Stimulated activated memory B cell treated with anti-CD40 and anti-IgM and Interleukin-4, amounts not matched to agents 10 μg/mL and 1 μg/mL and 100 μg/mL, for 72 hours (primary cell): ENCODE measurements at places on chromosomes 16 and 17.

GRCh38 chr17:81116704-81117103, 48.6 kb upstream of the PVALEF start:
- no peak for ATAC-seq

DNA sequence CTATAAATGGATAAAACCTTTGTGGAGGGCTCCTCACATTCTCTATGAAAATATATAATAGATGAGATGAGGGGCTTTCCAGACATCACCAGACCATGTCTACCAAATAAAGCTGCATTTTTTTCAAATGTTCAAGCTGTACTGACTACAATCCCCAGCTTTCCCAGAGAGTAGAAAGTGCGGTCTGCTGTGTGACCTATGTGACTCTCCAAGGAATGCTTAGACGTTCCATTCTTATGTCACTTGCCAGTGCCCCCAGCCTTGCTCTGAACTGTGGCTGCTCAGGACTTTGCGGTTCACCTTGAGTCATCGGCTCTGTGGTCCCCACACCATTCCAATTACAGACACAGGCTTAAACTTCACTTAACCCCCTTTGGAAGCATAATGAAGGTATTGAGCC, 47.8 kb upstream of the SCNN1B start:
- ATAC-seq: no peak

DNA sequence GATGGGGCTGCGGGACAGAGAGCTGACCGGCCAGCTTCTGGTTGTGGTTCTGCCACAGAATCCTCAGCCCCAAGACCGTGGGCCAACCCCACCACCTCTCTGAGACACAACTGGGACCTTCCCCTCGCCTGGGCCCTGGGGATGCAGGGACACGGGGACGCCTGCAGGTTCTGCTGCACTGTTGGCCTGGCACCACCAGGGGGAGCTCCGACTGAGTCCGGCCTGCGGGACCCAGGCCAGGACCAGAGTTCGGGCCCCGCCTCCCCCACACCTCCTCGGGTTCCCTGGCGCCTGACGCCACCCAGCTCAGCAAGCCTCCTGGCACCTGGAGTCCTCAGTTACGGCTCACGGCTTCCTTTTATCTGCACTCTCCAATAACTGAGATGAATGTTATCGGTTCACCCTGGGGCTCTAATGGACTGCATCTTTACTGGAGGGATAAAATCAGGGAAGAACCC, 27.3 kb downstream of the TBC1D16 start:
- ATAC-seq: peak; percentile 75

DNA sequence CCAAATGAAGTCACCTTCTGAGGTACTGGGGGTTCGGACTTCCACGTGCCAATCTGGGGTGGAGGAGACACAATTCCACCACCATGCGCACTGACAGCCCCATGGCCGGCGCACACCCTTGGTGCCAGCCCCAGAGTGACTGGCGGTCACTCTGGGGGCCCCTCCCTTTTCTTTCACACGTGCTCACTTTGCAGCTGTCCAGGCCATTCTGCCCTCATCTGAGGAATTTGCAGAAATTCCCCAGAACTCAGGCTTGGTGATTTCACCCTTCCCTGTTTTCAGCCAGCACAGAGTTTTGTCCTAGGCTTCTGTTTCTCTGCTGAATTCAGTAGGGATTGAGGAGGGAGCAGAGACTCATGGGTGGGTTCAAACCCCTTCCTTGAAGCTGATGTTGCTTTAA, 54.8 kb downstream of the CDRT4 start:
- no peak for ATAC-seq

DNA sequence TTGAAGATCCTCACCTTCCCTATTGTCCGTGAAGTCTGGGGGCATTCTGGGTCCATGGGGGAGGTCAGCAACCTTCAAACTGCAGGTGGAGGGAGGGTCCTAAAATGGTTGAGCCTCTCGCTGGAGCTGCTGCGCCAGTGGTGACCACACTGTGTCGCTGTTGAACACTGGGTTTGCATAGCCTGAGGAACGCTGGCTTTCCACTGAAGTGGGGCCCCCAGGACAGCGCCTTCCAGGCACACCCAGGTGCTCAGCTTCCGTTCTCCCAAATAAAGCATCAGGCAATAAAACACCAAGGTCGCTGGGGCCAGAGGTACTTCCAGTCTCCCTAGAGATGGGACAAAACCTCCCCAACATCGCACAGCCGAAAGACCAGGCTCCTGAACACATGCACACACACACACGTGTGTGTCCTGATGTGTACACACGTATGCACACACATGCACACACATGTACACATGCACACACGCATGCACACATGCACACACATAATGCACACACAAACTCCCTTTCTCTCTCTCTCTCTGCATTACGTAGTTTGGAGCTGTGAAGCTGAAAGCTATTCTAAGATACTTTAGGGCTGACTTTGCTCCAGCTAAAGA, 120.6 kb downstream of the IRF8 start:
- ATAC-seq: no peak

GRCh38 chr16:84347161-84347560, 21.2 kb upstream of the ATP2C2 start:
- no peak for ATAC-seq

DNA sequence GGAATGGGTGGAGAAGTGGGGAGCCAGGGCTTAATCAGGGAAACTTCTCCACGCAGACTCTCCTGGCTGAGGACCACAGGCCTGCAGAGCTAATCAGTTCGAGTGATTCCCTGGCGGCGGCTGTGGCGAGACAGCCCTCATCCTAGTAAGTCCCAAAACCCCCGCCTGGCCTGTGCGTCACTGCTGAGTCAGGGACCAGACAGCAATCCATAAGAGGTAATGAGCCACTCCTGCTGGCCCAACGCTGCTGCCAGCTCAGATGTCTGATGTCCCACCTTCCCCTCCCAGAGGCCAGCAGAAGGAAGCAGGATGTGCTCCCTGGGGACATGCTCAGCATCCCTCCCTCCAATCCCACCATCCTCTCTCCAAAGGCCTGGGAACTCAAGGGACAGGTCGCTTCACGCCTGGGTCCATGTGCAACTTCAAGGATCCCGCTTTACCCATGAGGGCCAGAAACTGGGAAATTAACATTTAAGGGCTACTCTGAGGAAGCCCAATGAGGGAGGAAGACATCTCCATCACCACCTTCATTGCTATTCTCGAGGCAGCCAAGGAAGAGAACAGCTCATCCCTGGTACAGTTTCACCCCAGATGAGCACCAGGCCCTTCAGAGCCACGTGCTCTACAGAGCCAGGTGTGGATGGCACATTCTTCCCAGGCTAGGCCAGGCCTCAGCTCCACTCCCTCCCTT, 7.9 kb downstream of the ACLY start:
- no peak for ATAC-seq

GRCh38 chr16:8855972-8856371, 12.8 kb downstream of the CARHSP1 start:
- no peak for ATAC-seq

- ATAC-seq: no peak
Observed at GRCh38 chr17:4195306-4195705, 52.3 kb downstream of the CYB5D2 start.

- no peak for ATAC-seq
Observed at GRCh38 chr17:41957869-41958439, 8.6 kb upstream of the CNP start.

DNA sequence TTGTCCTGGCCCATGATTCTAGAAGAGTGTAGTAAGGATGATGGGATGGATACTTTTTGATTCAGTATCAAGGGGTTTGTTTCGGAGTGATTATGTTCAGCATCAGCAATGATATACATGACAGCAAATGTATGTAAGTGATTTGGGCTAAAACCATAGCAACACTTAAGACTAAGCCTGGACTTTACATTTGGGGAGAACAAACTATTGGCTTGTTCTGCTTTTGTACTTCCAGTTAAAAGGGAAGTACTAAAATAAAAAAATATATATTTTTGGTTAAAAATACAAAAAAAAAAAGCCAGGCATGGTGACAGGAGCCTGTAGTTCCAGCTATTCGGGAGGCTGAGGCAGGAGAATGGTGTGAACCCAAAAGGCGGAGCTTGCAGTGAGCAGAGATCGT, 20.5 kb upstream of the DHX8 start:
- ATAC-seq: no peak

DNA sequence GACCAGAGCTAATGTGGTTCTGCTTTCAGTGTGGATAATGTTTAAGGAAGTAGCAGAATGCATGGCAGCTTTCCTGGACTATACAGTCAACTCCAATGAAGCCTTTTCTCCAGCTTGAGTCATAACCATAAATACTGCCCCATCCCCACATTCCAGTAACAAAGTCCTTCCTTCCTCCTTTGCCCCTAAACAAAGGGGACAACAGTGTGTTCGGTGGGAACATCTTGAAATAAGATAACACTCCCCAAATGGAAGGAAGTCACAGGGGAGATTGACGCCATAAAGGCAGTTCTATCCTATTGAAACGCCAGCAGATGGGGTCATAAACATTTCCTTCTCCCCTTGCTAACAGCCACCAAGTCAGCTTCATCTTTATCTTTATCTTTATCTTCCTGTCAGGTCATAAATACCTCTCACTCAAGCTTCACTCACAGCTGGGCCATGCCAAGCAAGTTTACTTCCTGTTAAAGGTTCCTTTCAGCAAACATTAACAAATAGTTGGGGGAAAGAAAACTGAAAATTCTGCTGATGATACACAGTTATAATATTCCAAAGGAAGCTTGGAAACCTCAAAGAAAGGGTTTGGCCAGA, 136.7 kb downstream of the SNX11 start:
- no peak for ATAC-seq

DNA sequence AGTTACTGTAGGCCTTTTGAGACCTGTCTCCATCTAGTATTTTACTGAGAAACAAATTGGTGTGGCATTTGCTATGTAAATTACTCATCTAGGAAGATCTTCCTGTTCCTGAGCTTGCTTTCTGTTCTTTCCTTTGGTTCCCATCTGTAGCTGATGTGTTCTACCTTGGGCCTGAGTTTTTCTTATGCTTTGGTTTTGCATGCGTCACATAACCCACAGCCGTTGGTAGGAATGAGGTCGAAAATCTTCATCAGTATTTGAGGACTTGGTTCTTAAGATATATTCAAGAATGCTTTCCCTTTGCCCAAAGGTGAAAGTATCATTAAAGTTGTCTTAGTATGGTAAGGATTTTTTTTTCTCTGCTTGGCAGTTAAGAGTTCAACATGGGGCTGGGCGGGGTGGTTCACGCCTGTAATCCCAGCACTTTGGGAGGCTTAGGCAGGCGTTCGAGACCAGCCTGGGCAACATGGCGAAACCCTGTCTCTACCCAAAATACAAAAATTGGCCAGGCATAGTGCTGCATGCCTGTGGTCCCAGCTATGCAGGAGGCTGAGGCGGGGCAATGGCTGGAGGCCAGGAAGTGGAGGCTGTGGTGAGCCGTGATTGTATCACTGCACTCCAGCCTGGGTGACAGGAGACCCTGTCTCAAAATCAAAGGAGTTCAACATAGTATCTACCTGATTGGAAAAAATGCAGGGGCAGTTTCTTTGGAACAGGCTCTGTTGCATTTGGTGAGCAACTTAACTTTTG, 28.8 kb downstream of the IST1 start:
- ATAC-seq: no peak

DNA sequence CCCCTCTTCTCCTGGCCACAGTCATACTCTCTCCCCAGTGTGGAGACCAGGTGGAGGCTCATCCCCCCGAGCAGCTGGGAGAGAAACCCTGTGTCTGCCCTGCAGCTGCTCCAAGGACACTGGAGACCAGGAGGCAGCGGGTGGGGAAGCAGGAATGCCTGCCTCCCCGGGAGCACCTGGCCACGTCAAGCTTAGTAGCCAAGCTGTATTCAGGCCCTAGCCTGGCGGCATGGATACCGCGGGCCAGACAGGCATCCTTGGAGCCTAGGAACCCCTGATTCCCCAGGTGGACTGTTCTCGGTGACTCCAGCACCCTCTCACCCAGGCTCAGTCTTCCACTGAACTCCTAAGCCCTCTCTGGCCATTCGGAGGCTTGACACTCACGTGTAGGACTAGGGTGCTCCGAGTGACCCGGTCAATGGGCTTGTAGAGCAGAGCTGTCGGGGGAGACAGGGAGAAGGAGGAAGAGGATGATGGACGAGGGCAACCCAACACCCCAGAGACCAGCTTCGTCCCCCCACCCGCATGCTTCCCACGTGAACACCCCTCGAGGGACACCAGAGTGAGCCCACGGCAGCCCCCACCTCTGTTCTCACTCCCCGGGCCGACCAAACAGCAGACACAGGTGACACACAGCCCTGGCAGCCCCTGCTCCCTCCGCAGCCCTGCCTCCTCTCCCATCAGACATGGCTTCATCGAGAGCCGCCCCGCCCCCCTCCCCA, 76.5 kb downstream of the TIMM22 start:
- no peak for ATAC-seq

- no peak for ATAC-seq
Observed at GRCh38 chr17:6551356-6551755, 5.0 kb downstream of the PITPNM3 start.

- no peak for ATAC-seq
Observed at GRCh38 chr17:57125866-57126265, 40.8 kb downstream of the AKAP1 start.

DNA sequence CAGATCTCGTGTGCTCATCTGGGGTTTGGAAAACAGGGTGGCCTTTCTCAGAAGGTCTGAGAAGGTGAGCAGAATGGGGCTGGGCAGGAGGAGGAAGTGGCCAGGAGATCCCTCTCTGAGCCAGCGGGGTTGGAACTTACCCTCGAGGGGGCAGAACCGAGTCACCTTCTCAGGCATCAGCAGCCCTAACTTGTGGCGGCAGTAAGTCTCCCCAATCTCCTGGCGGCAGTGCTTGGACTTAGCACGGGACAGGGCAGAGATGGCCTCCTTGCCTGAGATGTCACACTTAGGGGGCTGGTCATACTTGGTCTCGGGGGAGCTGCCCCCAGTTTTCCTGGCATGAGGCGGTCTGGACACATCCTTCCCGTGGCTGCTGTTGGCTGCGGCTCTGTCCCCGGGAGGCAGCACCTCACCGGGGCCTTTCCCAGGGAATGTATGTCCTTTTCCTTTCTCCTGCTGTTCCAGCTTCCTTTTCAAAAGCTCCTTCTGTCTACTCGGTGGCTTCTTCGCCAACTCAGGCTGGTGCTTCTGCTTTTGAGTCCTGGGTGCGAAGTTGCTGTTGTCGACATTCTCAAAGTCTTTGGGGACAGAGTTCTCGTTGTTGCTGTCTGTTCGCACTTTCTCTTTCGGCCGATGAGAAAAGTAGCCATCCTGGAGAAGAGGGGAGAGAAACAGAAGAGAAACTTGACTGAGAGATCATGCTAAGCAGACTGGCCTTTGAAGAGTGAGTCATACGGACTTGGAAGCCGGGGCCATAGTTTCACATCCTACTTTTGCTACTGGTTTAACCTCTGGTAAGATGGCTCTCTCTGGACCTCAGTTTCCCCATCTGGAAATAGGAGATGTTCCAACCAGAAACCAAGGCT, 211.7 kb downstream of the XYLT1 start:
- ATAC-seq: peak; percentile 95

GRCh38 chr16:53950677-53951076, 246.7 kb downstream of the FTO start:
- ATAC-seq: no peak

- no peak for ATAC-seq
Observed at GRCh38 chr17:30238387-30239088, 3.0 kb upstream of the SLC6A4 start.

- no peak for ATAC-seq
Observed at GRCh38 chr17:2847381-2848333, 51.4 kb downstream of the RAP1GAP2 start.

GRCh38 chr17:34899643-34900291, 61.5 kb downstream of the CCT6B start:
- ATAC-seq: no peak

GRCh38 chr16:20398603-20399002, 5.9 kb downstream of the PDILT start:
- no peak for ATAC-seq

GRCh38 chr17:51407576-51407975, 147.2 kb downstream of the UTP18 start:
- no peak for ATAC-seq

- ATAC-seq: no peak
Observed at GRCh38 chr16:57966204-57966771, 4.6 kb downstream of the CNGB1 start.

GRCh38 chr17:35079547-35080423, 16.3 kb upstream of the RFFL start:
- no peak for ATAC-seq
